Gastroesophageal sphincter (tissue), 4 donors: ENCODE measurements at places on chromosomes 12 and 14. TPM values are rescaled to one million over a fixed set of nuclear protein-coding genes. Genes with fewer than 3 reads are reported as not detected.

Gene KLRB1
- total RNA-seq, result not detected

Gene CARMIL3
- total RNA-seq, result 0.17 TPM

Gene TESPA1
- 1.2 TPM for total RNA-seq

Gene RGS6
- 5.8 TPM for total RNA-seq

GRCh38 chr12:88932457-88932856 lies 352.2 kb upstream of the KITLG start:
- no peak for ATAC-seq

DNA sequence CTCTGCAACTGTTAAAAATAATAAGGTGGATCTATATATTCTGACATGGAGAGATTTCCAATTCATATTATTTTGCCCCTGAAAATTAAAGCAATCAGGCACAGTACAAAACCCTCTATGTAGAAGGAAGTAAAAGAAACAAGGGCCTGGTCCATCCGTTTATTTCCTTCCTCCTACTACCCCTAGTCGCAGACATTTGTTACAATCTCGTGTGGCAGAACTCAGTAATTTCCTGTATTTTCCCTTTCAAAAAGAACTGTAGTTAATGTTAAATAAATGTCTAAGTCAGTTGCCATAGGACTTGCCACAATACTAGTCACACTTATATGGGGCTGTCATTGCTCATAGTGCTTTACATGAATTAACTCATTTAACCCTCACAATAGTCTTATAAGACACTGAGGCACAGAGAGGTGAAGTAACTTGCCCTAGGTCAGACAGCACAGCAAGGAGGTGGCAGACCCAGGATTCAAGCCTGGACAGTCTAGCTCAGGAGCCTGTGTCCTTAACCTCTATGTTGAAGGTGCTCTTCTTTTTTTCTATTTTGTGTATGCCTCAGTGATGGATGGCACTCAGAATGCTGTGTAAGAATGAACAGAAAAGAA lies 24.2 kb downstream of the NINJ2 start:
- ATAC-seq, result no peak

DNA sequence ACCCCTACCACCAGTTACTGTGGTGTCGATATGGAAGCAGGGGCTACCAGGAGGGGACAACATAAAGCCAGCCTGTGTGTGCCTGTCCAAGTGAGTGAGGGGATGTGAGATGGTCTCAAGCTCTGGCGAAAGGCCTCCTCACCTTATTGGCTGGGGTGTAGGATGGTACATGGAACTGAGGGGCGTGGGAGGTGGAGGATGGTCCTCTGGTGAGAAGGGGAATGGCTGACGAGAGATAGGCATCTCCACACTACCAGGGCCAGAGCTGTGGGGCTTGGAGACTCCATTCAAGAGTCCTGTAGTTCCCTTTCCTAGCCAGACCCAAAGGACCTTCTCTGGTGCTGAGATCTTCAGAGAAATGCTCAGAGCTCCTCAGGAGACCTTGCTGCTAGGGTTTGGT lies 32.5 kb upstream of the COL2A1 start:
- no peak for ATAC-seq

GRCh38 chr12:120659151-120659525 lies 18.7 kb downstream of the CABP1 start:
- ATAC-seq, result no peak

- ATAC-seq, result no peak
Observed at GRCh38 chr14:79896009-79896408, 315.3 kb downstream of the DIO2 start.

DNA sequence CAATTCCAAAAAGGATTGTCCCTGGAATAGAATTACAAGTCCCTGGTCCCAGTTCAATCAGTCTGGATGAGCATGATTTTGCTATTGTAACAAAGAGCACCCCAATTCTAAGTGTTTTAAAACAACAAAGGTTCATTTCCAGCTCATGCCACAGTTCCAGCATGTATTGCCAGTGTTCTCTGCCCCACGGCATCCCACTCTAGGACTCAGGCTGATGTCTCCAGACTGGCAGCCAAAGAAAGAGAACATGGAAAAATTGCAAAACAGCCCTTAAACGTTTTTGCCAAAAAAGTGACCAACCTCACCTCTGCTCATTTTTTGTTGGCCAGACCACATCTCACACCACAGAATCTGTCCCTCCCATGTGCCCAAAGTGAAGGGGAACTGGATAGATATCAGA lies 116.0 kb upstream of the PLXNC1 start:
- no peak for ATAC-seq

- no peak for ATAC-seq
Observed at GRCh38 chr14:89226801-89227495, 190.1 kb downstream of the FOXN3 start.

DNA sequence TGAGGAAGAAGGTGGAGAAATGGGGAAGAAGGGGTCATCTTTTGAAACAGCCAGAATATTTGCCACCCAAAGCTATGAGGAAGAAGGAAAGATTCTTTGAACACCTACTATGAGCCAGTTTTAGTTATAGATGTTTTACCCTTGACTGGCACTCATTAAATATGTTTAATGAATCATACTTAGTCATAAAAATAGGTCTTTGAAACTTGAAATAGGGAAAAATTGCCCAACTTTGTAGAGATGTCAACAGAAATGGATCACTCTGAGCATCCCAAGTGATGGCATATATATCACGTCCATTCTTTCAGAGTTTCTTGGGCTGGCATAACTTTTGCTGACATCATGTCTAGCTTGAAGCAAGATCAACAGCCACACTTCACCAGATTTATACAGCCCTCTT lies 263.5 kb downstream of the RPAP3 start:
- no peak for ATAC-seq

GRCh38 chr14:64844272-64844671 lies 35.4 kb downstream of the SPTB start:
- ATAC-seq, result no peak

DNA sequence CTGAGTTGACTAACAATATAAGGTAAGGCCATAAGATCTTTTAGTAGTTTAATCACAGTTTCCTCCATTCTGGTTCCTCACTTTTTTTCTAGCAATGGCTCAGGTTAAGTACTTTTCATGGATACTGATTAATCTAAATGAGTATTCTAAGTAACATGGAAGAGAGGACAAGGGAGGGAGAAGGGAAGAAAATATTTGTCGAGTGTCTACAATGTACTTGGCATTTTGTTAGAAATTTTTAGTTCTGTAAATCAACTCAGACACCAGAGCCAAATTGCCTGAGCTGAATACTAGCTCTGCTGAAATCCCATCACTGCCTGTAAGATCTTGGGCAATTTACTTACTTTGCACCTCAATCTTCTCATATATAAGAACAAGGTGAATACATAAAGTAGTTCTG lies 20.2 kb downstream of the RERG start:
- ATAC-seq, result peak; percentile 26

DNA sequence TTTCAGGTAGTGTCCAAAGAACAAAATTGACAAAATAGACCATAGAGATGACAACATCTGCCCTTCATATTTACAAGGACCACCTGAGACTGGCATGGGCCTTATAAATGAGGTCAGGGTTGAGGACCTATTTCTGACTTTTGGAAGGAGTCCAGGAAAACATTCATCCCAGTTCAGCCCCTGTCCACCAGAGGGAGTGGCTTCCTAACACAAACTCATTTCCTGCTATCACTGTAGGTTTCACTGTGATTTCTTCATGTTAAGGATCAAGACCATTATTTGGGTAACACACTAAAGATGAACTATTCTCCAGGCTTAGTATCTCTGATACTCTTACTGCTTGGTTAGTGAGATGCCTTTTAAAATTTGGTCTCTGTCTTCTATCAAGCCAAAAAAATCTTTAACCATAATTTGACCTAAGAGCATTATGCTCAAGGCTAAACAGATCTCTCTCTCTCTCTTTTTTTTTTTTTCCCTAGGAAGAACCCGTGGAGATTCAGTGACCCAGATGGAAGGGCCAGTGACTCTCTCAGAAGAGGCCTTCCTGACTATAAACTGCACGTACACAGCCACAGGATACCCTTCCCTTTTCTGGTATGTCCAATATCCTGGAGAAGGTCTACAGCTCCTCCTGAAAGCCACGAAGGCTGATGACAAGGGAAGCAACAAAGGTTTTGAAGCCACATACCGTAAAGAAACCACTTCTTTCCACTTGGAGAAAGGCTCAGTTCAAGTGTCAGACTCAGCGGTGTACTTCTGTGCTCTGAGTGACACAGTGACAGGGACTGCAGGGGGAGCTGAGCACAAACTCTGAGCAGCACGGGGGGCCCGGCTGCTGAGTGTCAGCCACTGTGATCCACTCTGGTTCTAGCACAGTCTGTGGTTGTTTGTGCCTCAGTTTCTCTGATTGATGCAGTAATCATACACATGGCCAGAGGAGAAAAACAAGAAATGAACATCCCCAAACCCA lies 267.6 kb upstream of the OR4E1 start:
- ATAC-seq, result no peak

- peak; percentile 84 for ATAC-seq
Observed at GRCh38 chr12:6092784-6093722, 31.4 kb downstream of the VWF start.

- no peak for ATAC-seq
Observed at GRCh38 chr12:59646636-59647035, 50.8 kb downstream of the SLC16A7 start.

GRCh38 chr12:48263617-48264016 lies 60.5 kb upstream of the OR10AD1 start:
- no peak for ATAC-seq

DNA sequence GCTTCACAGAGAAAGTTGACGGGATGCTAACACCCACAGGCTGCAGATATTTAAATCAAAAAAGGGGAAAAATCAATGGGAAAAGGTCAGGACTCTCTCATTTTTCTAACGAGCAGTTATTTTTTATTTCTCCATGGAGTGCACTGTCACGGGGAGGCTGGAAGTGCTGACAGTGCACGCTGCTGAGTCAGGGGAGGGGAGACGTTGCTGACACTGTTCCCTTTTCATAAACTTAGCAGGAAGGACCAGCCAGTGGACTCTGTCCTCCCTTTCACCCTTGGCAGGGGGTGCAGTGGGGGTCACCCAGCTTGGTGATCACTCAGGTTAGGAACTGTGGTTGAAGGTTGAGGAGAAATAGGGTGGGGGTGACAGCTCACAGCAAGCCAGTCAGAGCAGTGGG lies 65.6 kb upstream of the FUT8 start:
- ATAC-seq, result no peak

DNA sequence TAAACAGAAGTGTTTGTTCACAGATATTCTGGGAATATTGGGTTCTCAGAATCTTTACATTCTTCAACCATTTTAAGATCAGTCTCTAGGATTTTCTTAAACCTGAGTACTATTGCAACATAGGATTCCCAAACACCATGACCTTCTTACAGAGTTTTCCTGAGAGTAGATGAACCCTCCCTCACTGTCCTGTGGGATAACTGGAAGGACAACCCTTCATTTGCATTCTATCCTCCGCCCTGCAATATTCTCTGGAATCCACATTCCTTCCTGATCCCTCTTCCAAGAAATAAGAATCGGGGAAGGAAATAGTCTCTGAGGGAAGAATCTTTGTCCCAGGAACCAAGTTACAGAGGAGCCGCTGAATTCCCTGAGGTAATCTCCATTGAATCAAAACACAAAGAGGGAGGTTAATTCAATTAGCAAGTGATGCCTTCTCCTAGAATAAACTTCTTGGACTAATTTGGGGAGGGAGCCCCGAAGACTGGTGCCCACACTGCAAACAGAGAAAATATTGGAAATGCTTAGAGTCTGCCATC lies 99.8 kb upstream of the MBIP start:
- ATAC-seq, result no peak

DNA sequence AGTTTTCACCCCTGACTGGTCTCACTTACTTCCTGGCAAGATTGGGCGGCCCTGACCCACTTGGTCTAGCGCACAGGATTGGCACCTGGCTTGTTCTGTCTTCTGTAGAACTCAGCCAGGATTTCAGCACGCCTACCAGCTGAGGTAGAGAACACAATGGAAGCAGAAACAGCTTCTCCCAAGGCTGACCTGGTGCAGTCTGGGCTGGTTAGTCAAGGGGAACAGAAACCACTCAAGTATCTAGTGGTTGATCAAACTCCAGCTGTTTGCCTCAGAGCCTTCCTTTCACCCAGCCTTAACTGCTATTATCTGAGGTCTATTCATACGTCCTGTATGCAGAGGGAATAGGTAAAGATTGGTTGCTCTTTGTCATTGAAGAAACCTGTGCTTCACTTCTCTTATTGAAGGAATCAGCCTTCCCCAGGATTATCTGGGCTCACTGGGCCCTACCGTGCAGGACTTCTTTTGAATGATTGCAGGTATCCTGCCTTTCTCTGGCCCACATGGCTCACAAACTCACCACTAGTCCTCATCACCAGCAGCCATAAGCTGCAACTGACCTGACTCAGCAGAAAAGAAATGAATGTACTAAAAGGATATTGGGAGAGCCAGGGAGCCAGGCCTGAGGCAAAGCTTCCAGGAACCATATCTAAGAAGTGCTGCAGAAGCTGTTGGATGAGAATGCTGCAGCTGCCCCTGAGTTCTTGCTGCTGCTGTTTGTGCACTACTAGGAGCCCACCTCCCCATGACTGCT lies 2.5 kb upstream of the PLEKHD1 start:
- ATAC-seq, result no peak

- no peak for ATAC-seq
Observed at GRCh38 chr12:68446384-68446783, 114.2 kb upstream of the MDM1 start.

- ATAC-seq, result no peak
Observed at GRCh38 chr14:36785511-36785910, 123.9 kb downstream of the PAX9 start.
